NT2/D1 (cell line): ENCODE measurements at places on chromosomes 2 and 18.

DNA sequence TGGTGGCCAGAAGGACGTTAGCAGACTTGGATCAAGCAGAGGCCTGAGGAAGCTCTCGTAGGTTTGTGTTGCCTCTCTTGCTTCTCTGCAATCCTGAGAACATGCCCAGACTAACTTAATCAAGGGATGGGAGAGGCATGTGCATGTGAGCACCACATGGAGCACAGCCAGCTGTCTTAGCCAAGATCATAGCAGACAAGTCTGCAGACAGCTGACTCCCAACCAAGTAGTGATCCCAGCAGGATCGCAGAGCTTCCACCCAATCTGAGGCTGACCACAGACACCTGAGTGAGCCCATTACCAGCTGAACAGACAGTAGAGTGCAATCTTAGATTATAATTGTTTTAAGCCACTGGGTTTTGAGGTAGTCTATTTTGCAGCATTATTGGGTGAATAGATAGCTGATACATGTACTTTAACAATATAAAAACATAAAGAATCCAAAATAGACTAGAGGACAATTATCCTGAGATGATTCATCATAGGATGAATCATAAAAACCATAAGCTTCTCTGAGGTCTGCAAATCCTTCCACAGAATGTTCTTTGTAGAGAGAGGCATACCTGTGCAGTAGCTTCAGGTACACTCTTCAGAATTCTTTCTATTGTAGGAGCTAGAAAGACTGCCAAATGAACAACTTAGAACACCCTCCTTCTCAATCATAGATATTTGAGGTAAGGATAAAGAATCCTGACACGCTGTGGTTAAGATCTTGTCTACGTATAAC is 25.2 kb upstream of the FAM110C start:
- no peak for DNase-seq

GRCh38 chr2:105788670-105789290 is 44.1 kb downstream of the NCK2 start:
- DNase-seq = no peak

- DNase-seq = no peak
Measured at GRCh38 chr2:124112966-124113365, 87.9 kb downstream of the CNTNAP5 start.

GRCh38 chr2:196431957-196432356 is 207.6 kb upstream of the CCDC150 start:
- DNase-seq = peak; percentile 35

- DNase-seq = no peak
Measured at GRCh38 chr18:70276416-70277191, 12.2 kb upstream of the SOCS6 start.

- no peak for DNase-seq
Measured at GRCh38 chr2:154978710-154979109, 280.2 kb downstream of the KCNJ3 start.

DNA sequence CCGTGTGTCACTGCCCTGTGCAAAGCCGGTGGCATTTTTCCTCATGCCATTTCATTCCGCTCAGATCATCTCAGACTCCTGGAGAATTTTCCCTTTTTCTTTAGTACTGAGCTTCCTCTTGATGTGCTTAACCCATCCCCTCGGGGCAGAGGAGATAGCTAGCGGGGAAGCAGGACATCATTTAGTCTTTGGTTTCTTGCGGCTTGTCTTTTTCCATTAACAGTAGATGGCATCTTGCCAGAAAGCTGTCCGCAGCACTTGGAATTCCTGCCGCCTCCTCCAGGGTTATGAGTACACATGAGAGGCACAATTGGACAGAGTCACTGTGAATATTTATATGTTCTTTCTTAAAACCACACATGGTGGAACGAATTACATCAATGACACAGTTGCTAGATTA is 226.6 kb downstream of the ALPK2 start:
- no peak for DNase-seq

DNA sequence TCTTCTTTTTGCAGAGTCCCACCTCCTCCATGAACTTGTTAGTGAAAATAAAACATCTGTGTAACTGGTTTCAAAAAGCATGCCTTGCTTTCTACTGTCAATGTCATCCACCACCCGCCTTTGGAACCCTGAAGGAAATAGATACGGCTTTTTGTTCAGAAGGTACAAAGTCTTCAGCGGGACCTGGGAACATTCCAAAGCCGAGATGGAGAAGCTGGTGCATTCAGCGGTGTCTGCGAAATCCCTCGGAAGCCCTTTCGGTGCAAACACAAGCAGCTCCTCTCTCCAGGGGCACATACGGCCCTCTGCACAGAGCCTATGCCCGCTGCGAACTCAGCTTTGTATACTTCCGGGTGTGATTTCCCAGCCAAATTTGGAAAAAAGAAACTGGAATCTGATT is 555.8 kb upstream of the SALL3 start:
- DNase-seq = no peak

- DNase-seq = no peak
Measured at GRCh38 chr2:98282109-98282508, 64.1 kb upstream of the CNGA3 start.

- no peak for DNase-seq
Measured at GRCh38 chr2:195238379-195238778, 418.6 kb upstream of the SLC39A10 start.
